ENCODE measurements at places on chromosomes 2 and 18.

- DNase-seq = no peak
Measured at GRCh38 chr2:241949736-241950412, 80.3 kb downstream of the RTP5 start.

GRCh38 chr18:51195451-51196117, 1.9 kb downstream of the MEX3C start:
- peak; percentile 36 for DNase-seq

GRCh38 chr18:54975598-54975997, 16.3 kb upstream of the CCDC68 start:
- DNase-seq = no peak

GRCh38 chr2:64025741-64026140, 6.5 kb upstream of the VPS54 start:
- DNase-seq = no peak

GRCh38 chr2:67878743-67879142, 184.1 kb downstream of the C1D start:
- DNase-seq = no peak

DNA sequence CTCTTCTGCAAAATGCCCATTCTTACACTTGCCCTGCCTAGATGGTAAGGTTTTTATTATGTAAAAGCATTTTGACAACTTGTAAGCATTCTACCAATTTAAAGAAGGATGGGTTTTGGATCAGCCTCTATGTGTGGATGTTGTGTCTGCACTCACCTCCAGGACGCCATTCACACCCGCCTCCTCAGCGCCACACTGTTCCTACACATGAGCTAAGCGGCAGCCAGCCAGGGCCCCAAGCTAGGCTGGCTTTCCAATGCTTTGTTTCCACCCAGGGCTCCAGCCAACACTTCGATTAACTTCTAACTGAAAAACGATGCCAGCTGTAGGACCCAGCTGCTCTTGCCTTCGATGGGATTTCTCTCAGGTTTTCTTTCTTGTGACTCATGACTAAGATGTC, 73.3 kb upstream of the FZD7 start:
- DNase-seq = peak; percentile 30

- no peak for DNase-seq
Measured at GRCh38 chr18:38244480-38244879, 678.9 kb upstream of the CELF4 start.

- DNase-seq = no peak
Measured at GRCh38 chr2:239223310-239224198, 177.3 kb downstream of the HDAC4 start.

DNA sequence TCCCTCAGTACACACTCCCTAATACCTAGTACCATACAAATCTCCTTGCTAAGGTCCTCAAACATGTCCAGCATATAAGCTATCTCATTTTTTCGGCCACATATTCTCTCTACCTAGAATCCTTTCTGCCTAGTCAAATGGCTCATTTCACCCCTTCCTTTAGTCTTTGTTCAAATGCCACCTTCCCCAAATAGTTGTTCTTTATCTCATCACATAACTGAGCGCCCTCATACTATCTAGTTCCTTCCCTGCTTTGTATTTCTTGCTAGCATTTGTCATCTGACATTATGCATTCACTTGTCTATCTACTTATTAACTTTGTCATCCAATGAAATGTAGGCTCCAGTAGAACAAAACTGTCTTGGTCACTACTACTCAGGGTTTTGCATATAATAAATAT, 35.5 kb downstream of the RPRD1A start:
- DNase-seq = no peak

- peak; percentile 33 for DNase-seq
Measured at GRCh38 chr2:181457741-181458425, 697 bp downstream of the ITGA4 start.
